ENCODE measurements at places on chromosomes 6 and 20.

DNA sequence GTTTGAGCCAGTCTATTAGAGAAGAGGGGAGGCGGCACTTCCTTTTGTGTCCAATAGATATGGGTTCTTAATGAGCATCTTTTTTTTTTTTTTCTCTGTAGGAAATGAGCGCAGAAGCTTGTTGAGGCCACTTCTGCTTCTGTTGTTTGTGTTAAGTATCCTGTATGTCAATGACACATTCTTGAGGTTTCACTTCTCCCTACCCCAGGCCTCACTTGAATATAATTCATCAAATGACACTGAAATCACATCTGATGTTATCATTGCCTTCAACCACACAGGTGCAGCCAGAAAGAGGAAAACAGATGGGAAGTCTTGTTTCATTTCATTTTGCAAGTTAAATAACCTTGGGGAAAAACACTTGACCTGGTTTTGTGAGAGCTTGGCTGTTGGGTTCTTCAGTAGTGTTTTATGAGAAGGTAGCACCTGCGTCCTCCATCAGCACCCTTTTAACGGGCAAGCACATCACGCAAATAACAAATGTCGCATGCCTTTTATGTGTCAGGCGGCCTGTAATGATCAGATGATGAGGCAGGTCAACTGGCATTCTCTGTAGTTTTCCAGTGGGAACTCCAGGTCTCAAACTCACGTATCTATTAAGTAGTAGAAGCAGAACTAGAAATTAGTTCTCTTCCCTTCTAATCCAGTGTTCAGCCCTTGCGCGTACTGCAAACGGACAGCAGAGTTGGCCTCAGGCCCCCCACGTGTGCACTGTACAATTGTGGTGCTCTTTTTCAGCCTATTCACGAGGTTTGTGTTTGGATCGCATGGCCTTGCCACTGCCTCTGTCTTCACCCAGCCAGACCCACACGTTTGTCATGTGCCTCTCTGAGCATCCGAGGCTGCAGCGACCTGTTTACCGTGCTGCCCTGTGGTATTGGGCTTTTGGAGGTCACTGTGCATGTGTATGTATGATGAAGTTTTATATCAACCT is 23.5 kb downstream of the PLEKHG1 start:
- peak; percentile 67 for DNase-seq

DNA sequence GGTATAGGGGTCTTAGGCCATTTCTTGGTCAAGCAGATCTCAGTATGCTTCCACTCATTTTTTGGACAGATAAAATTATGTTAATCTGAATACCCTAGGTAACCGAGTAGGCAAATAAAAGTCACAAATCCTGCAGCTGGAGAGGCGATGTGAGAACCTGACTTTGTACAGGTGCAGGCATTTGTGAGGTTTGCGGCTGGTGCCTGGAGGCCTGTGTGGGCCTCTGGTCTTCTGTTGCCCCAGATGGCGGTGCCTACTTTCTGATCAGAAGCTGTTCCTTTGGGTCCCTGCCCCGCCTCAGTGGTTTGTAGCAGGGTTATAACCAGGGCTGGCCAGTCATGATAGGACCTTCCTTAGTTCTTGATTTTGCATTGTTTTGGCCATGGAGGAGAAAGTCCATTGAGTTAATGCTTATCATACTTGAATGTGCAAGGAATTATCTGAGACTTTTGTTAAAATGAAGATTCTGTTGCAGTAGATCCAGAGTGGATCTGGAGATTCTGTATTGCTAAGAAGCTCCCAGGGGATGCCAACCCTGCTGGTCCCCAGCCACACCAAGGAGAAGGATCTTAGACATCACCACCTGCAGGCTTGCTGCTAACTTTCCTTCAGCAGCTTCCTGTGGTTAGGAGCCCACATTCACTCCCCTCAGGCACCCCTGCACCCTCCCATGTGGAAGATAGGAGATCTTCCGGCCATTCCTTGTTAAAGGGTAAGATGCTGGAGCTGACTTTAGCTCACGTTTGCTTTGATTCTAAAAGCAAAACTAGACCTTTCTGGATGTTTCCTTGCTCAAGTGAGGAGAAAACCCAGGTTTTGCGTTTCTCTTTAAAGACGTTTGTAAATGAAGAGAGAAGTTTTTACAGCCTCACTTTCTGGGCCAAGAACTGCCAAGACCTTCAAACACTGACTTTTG is 50.7 kb downstream of the LRRC1 start:
- no peak for DNase-seq

DNA sequence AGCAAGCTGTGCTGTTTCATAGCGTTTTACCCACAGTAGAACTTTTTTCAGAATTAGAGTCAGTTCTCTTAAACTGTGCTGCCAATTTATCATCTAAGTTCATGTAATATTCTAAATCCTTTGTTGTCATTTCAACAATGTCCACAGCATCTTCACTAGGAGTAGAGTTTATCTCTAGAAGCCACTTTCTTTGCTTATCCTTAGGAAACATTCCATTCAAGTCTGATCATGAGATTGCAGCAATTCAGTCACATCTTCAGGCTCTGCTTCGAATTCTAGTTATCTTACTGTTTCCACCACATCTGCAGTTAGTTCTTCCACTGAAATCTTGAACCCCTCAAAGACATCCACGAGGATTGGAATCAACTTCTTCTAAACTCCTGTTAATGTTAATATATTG is 12.5 kb downstream of the CTNNBL1 start:
- DNase-seq = no peak

GRCh38 chr6:118551063-118552053 is 3.3 kb downstream of the PLN start:
- DNase-seq = peak; percentile 32

DNA sequence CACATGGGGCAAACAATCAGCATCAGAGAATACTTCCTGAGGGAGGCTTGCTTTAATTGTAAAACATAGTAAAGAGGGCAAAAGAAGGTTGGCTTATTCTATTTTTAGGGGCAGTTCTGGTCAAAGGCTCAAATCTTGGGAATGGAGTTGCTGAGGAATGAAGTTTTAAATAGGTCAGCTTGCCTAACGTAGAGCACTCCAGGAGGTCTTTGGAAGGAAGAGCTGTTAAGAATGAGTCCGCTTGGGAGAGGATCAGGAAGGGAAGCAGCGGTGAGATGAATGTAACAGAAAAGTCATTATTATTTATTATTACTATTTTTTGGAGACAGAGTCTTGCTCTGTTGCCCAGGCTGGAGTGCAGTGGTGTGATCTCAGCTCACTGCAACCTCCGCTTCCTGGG is 108.7 kb downstream of the ZFAND3 start:
- DNase-seq = no peak

DNA sequence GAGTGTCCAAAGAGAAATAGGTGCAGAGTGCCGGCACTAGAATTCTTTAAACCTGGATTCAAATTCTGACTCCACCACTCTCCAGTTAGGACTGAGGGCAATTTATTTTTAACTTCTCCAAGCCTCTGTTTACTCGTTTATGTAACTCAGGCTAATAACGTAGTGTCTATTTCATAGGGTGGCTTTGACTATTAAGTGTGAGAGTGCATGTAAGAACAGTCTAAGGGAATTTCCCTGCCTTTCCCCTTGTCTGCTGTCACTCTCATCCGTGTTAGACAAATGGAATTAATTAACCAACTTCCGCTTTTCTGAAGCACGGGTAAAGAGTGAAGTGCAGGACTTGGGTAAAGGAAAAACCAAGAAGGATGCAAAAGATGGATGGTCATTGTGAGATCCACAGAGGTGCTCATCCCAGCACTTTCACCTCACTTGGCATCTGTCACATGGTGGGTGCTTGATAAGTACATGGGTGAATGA is 4.1 kb upstream of the ZKSCAN8 start:
- peak; percentile 53 for DNase-seq

GRCh38 chr20:62966212-62967148 is 14.0 kb downstream of the SLC17A9 start:
- no peak for DNase-seq

- no peak for DNase-seq
Observed at GRCh38 chr6:32855467-32856174, 1.6 kb downstream of the PSMB9 start.

DNA sequence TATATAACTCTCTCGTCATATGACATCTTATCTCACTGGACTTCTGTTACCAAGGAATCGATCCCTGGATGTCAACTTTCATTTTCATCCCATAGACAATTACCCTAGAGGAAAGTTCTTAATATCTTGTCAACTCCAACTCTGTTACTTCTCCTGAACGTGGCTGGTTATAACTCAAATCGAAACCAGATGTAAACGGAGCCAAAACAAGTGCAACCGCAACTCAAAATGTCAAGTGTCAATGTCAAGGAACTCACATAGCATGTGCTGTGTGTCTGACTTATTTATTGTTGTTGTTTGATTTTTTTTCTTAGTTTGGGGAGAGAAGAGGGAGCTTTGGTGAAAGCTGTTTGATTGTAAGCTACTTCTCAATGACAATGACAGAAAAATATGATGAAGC is 108.6 kb downstream of the VIP start:
- no peak for DNase-seq

- no peak for DNase-seq
Observed at GRCh38 chr20:38175304-38176180, 10.5 kb upstream of the TGM2 start.

GRCh38 chr6:138540468-138540867 is 41.2 kb upstream of the NHSL1 start:
- no peak for DNase-seq

GRCh38 chr6:164996838-164997237 is 312.6 kb downstream of the C6orf118 start:
- no peak for DNase-seq

DNA sequence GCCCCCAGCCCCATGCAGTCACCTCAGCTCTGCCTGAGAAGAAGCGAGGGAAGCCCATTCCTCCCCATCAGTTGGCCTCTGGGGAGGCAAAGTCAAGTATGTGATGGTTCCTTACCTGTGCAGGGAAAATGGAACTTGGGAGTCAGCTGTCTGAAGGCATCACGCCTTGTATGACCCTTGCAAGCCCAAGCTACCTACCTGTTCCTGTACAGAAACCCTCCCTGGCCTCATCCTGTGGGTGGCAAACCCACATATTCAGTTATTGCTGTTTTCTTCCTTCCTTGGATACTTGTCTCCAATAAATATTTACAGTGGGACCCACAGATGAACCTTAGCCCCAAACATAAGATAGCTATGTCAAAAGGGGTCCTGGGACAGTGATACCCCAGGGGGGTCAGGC is 92.2 kb upstream of the MLN start:
- DNase-seq = no peak

- DNase-seq = no peak
Observed at GRCh38 chr6:11433860-11434259, 103.7 kb upstream of the TMEM170B start.

DNA sequence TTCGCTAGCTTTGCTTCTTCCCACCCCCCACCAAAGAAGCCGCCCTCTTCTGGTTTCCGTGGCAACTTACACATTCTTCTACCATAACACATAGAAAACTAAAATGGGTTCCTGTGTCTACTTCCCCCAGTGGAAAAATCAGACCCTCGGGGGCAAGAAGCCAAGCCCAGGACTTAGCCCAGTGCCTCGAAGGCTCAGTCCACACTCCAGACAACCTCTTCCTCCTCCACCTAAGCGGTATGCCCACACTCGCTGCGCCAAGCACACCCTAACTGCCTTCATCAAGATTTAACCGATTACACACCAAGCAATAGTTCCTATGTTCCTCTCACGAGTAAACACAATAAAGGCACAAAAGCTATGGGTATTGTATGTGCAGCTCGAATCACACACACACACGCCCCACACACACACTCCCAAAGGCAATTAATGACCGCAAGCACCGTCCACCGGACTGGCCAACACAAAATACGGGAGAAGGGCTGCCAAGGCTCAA is 537 bp downstream of the PPIL4 start:
- DNase-seq = peak; percentile 58

DNA sequence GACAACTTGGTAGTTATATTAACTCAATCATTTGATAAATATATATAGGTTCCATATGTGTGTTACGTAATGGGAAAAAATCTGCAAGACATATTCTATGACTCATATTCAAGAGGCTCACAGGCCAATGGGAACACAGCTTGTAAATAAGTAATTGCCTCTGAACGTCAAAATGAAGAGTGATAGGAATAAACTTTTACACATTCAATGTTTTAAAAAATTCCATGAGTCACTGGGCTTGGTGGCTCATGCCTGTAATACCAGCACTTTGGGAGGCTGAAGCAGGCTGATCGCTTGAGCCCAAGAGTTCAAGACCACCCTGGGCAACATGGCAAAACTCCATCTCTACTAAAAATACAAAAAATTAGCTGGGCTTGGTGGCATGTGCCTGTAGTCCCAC is 209.4 kb upstream of the MCHR2 start:
- no peak for DNase-seq

DNA sequence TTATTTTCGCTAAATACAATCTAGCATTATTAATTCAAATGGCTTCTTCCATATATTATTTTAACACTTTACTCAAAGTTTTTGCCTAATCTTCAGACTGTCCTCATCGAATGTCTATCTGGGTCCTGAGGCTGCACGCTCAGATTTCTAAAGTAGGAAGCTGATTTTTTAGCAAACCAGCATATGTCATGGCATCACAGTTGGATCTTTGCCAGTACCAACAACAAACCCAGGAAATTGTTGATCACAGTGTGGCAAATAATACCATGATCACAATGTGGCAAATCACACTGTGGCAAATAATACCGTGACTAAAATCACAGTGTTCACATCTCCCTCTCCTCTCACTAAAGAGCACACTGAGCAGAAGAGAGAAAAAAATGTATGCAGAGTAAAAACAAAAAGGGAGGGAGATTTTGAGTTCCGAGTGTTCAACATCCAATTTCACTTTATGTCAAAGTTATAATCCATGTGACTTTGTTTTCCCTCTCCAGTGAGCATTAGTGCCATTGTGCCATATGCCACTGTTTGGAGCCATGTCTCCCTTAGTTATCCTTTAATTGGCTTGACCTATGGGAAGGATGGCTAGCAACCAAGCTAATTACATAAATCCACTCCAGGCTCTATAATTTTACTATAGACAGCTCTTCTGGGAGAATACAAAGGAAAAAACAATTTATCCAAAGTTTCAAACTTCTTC is 1059.6 kb downstream of the HACE1 start:
- no peak for DNase-seq

DNA sequence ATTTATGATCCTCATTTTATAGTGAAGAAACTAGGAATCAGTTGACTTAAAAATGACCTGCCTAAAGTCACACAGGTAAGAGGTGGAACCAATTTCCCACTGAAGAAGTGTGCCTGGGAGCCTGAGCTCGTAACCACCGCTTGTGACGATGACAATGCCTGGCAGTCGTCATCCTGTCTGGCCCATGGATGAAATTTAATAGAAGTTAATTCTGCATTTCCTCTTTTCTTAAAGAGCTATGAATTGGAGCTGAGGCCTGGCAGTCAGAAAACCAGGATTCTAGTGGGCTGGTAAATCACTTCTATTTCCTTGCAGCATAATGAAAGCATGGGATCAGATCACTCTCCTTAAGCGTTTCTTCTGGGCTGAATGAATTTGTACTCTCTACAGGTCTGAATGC is 200.0 kb upstream of the SGK1 start:
- peak; percentile 65 for DNase-seq

- no peak for DNase-seq
Observed at GRCh38 chr6:13854716-13855250, 40.4 kb upstream of the MCUR1 start.

GRCh38 chr6:137571854-137572253 is 77.7 kb upstream of the OLIG3 start:
- peak; percentile 14 for DNase-seq

Data from inflammatory macrophage (primary cell).